ENCODE measurements at places on chromosomes 5 and 9. TPM values are rescaled to one million over a fixed set of nuclear protein-coding genes. Genes with fewer than 3 reads are reported as not detected.

The ECSCR gene
- polyA plus RNA-seq = 11.6 TPM

GRCh38 chr9:136599811-136600660 lies 54.2 kb upstream of the NOTCH1 start:
- no peak overlapping the region for H3K27ac ChIP-seq
- no peaks in the 10 kb centered on the region for H3K4me1 ChIP-seq
- no peak overlapping the region for H3K4me3 ChIP-seq

- H3K4me3 ChIP-seq = no peak overlapping the region
- no peaks in the 10 kb centered on the region for H3K36me3 ChIP-seq
- no peaks in the 10 kb centered on the region for H3K27me3 ChIP-seq
- no peaks in the 10 kb centered on the region for H3K4me1 ChIP-seq
- H3K27ac ChIP-seq = no peak overlapping the region
Measured at GRCh38 chr5:14588758-14589543, 7.4 kb downstream of the OTULINL start.

GRCh38 chr9:134275375-134275774 lies 50.9 kb upstream of the RXRA start:
- no peak for DNase-seq
- no peak overlapping the region for H3K4me3 ChIP-seq
- H3K36me3 ChIP-seq = no peaks in the 10 kb centered on the region
- H3K27ac ChIP-seq = no peak overlapping the region

All from aorta (tissue), 5 donors.